Hindlimb muscle (tissue), 1 donor: ENCODE measurements at places on chromosomes 12 and 14.
A peak's percentile ranks its signal among the peaks of the same experiment; 100 is the strongest.

DNA sequence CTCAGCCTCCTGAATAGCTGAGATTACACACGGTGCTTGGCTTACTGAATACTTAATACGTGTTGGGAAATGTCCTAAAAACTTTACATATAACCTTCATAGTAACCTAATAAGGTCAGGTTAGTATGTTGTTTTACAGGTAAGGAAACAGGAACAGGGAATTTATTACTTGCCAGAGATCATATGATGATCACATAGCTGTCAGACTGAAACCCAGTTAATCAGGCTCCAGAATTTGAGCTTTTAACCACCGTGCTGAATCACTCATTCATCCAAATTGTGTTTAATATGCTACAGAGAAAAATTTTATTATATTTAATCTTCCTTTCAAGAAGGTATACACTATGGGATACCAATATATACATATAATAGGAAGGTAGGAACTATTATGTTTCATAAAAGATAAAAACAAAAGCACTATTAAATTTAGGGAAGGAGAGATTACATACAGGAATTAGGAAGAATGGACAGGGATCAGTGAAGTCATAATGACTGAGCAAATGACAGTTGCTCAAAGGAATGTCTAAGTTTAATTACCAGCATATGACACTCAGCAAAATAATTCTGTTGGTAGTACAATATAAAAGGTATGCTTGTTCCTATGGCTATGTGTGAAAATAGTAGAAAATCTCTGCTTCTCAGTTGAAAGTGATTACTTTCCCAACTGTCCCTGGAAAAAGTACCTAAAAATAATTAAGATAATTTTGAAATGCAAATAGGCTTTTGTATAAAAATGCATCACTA is 59.3 kb downstream of the HEATR5A start:
- no peak for DNase-seq

- no peak for DNase-seq
Observed at GRCh38 chr12:56120158-56120846, 2.2 kb downstream of the ZC3H10 start.

- peak; percentile 52 for DNase-seq
Observed at GRCh38 chr12:13534645-13535398, 338.3 kb downstream of the EMP1 start.

DNA sequence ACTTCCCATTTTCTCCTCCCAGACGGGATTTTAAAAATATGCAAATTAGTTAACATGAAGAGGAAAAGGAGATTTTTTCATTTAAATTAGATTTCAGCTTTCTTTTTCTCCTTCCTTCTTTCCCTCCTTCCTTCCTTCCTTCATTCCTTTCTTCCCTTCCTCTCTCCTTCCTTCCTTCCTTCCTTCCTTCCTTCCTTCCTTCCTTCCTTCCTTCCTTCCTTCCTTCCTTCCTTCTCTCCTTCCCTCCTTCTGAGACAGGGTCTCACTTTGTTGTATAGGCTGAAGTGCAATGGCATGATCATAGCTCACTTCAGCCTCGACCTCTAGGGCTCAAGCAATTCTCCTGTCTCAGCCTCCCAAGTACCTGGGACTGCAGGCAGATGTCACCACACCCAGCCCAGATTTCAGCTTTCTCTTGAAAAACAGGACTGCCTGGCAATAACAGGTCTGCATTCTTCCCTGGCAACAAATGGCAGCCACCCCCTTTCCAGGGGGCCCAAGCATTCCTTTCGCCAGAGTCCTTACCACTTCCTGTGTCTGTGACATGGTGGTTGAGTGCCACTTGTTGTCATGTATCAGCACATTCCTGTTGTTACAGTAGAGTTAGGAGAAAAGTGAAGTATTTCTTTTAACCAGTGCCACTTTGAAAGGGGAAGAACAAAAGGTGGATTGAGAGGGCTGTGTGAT is 119.1 kb downstream of the PTPN11 start:
- no peak for DNase-seq

DNA sequence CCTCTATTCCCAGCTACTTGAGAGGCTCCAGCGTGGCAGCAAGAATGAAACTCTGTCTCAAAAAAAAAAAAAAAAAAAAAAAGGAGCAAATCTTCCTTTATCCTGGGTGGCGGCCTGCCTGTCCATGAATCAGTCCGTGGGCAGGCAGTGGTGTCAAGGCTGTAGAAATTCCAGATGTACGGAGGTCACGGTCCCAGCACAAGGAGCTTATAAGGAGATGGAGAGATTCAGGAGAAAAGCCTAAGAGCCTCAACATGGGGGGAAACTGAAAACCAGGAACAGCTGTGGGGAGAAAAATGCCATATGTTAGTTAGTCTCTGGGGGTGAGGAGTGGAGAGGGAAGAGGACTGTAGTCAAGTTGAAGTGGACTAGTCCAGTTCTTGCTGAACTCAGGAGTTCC is 130.5 kb upstream of the CRY1 start:
- DNase-seq: no peak

GRCh38 chr14:83870546-83871270 is 1659.2 kb upstream of the FLRT2 start:
- no peak for DNase-seq

GRCh38 chr14:66070542-66071319 is 415.4 kb upstream of the CCDC196 start:
- DNase-seq: no peak

GRCh38 chr14:59268011-59268410 is 79.5 kb downstream of the DAAM1 start:
- DNase-seq: no peak

- DNase-seq: no peak
Observed at GRCh38 chr12:52627395-52628110, 9.2 kb upstream of the KRT73 start.

- no peak for DNase-seq
Observed at GRCh38 chr14:35332517-35333263, 40.5 kb downstream of the PSMA6 start.

GRCh38 chr12:34289431-34290380 is 267.4 kb downstream of the ALG10 start:
- DNase-seq: no peak

GRCh38 chr12:77339610-77340009 is 274.2 kb upstream of the E2F7 start:
- no peak for DNase-seq

- peak; percentile 99 for DNase-seq
Observed at GRCh38 chr14:32076278-32077080, 625 bp upstream of the ARHGAP5 start.
